Activated CD8-positive, alpha-beta T cell treated with anti-CD3 and anti-CD28 coated beads, Interleukin-2, amount 10 ng/mL, durations not matched to agents 7 days and 5 days (primary cell): ENCODE measurements at places on chromosomes 5 and 9. TPM values are rescaled to one million over a fixed set of nuclear protein-coding genes. Genes with fewer than 3 reads are reported as not detected.

PCDHB3 gene
- total RNA-seq: not detected

AGXT2 gene
- not detected for total RNA-seq

LVRN gene
- total RNA-seq: not detected

RUFY1 gene
- 43.4 TPM for total RNA-seq

CKMT2 gene
- not detected for total RNA-seq

CXCL14 gene
- not detected for total RNA-seq

CLIC3 gene
- total RNA-seq: 3.6 TPM

SPAAR gene
- not detected for total RNA-seq

TXNDC8 gene
- total RNA-seq: not detected

PDLIM4 gene
- total RNA-seq: not detected

IL33 gene
- not detected for total RNA-seq

GDNF gene
- total RNA-seq: not detected

PCDHGA2 gene
- not detected for total RNA-seq

F12 gene
- 3.2 TPM for total RNA-seq

IL4 gene
- not detected for total RNA-seq

BASP1 gene
- not detected for total RNA-seq

PLCXD3 gene
- not detected for total RNA-seq

SPATA31A3 gene
- total RNA-seq: not detected

PTGR1 gene
- total RNA-seq: not detected

SPINK6 gene
- not detected for total RNA-seq

C9orf72 gene
- total RNA-seq: 7.5 TPM

GPR151 gene
- not detected for total RNA-seq

CATSPER3 gene
- 0.68 TPM for total RNA-seq

SLC34A3 gene
- total RNA-seq: not detected

AIF1L gene
- 0.29 TPM for total RNA-seq

SLC4A9 gene
- total RNA-seq: 0.13 TPM

ARHGAP26 gene
- total RNA-seq: 25.4 TPM

SAPCD2 gene
- total RNA-seq: 57.0 TPM

LHX3 gene
- 0.16 TPM for total RNA-seq

SLC27A6 gene
- total RNA-seq: not detected

WDR31 gene
- total RNA-seq: 0.92 TPM

PCDHA3 gene
- total RNA-seq: not detected

PRDM9 gene
- not detected for total RNA-seq

OMD gene
- not detected for total RNA-seq

PCDHGA4 gene
- total RNA-seq: 0.10 TPM

CCNI2 gene
- total RNA-seq: 9.5 TPM

SOX30 gene
- 0.10 TPM for total RNA-seq

PLPP1 gene
- total RNA-seq: 27.0 TPM

CENPK gene
- 110 TPM for total RNA-seq

FGF1 gene
- total RNA-seq: not detected

TRPM6 gene
- total RNA-seq: not detected

SYNPO gene
- total RNA-seq: 0.10 TPM

UBAP2 gene
- 54.0 TPM for total RNA-seq

GPRIN1 gene
- 2.5 TPM for total RNA-seq

NINJ1 gene
- total RNA-seq: 21.1 TPM

SLU7 gene
- total RNA-seq: 46.9 TPM

DAPK1 gene
- total RNA-seq: 0.47 TPM

CCDC187 gene
- total RNA-seq: not detected

ECM2 gene
- not detected for total RNA-seq

TMEM252 gene
- not detected for total RNA-seq

SLCO6A1 gene
- not detected for total RNA-seq

AQP3 gene
- 31.4 TPM for total RNA-seq
